NCI-H2081 (cell line): ENCODE measurements at places on chromosomes 11 and 22.

GRCh38 chr11:84224042-84224441 lies 937.9 kb upstream of the CCDC90B start:
- DNase-seq: no peak

- DNase-seq: no peak
Observed at GRCh38 chr11:8281266-8281665, 17.6 kb upstream of the LMO1 start.

GRCh38 chr11:61737131-61737530 lies 15.3 kb upstream of the MYRF start:
- DNase-seq: no peak

DNA sequence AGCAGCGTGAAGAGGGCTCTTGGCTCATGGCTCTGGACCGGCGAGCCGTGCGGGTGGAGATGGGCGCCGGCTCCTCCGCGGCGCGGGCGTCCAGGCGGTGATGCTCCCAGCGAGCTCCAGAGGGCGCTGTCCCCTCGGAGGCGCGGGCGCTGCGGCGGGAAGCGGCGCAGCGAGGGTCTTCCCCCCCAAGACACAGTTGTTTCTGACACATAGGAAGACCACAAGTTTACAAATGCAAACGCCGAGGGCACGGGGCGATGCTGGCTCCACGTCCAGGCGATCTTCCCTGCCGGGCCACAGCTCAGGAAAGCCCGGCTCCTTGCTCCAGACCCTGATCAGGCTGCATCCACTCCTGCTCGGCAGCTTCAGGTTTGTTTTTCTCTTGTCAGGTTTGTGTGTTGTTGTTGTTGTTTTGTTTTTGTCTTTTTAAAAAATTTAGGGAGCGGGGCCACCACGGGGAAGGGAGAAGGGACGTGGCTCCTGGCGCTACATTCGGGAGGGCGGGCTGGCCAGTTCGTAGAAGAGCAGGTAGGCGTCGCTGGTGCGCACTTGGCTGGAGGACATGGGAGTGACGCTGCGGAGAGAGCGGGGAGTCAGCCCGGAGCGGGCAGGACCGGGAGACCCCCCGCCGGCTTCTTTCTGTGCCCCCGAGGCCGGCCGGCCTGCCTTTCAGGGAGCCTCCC lies 10.0 kb upstream of the MFRP start:
- DNase-seq: no peak

DNA sequence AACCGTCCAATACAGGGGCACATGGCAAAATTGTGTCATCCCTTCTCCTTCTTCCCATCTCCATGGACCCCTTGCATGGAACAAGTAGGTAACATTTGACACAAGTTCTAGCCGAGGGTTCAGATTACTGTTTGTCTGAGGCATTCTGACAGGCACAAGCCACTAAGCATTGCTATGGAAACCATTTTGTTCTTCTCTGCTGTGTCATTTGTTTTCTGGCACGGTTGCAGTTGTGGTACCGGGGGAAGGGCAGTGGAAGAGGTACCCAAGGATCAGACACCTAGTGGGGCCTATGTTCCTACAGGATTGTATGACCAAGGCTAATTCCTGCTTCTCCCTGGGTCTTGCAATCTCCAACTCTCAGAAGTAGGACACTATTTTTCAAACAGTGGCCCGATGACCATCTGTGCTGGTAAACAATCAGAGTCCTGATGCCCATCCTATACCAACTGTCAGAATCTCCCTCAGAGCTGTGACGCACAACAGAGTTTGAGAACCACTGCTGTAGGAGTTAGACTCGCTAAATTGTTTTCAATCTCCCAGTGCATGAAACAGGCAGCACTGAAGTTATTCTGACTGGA lies 69.3 kb downstream of the KCNC1 start:
- no peak for DNase-seq

DNA sequence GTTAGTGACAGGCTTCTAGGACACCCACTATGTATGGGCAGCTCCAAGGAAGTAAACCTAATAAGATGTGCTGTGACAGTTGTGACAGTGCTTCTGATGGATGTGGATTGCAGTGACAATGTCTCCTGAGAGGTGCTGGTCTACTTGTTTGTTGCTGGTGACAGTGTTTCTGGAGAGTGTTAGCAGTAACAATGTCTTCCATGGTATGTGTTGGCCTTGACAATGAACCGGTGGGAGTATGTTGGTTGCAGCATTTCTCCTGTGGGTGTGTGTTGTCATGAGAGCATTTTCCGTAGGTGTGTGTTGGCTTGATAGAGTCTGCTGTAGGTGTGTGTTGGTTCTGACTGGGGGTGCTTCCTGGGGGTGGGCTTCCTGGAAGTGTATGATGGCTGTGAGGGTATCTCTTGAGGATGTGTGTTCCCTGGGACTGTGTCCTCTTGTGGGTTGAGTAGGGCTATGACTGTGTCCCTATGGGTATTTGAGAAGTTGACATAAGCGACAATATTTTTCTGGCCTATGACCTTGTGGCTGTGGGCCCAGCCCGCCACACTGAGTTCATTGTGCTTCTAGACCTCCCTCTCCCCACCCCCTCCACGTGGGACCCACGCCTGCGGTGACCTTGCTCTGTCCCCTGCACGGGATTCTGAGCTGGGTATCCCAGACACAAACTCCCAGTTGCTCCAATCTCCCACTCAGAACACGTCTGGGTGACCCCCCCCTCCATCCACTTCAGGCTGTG lies 1.2 kb downstream of the DCHS1 start:
- no peak for DNase-seq

DNA sequence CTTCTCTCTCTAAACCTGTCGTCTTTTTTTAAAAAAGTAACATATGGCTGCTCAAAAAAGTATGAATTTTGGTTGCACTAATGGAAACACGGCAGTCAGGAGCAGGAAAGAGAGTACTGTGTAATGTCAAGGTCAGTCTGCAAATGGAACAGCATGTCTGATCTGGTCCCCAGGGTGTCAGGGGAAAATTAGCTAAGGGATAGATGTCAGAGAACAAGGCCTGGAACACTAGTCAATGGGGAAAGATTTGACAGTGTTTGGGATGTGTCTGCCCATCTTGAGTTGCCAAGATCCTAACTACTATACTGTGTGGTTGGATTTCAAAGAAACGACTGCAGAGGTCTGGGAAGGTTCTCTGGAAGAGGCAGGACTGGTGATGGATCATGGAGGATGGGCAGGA lies 65.7 kb upstream of the PHOX2A start:
- DNase-seq: no peak

DNA sequence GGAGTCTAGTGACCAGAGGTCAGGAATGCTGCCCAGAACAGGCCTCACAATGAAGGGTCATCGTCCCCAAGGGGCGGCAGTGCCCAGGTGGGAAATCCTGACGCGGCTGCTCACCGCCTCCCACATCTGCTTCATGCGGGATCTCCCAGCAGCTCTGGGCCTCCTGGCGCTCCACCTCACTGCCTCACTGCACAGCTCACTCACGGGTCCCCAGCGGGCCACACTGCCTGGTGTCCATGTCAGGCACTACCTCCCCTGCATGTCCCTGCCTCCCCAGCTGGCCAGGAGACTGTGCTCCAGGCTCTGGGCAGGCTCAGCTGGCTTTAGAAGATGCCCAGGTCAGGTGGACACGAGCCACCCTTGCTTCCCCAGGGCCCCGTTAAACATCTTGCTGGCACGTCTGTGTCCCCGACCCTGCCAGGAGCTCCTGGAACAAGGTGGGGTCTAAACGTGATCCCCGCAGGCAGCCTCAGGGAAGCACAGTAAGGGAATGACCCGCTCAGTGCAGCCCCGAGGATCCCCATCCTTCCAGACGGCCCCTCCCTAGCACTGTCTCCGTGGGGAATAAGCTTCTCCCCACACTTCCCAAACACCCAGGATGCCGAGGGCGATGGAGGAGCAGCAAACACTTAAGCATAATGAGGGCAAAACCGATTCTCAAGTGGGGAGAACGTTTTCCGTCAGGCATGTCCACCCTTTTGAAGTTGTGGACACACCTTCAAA lies 93.2 kb downstream of the TRMU start:
- no peak for DNase-seq

GRCh38 chr22:44723801-44724200 lies 21.8 kb downstream of the PRR5 start:
- DNase-seq: no peak

DNA sequence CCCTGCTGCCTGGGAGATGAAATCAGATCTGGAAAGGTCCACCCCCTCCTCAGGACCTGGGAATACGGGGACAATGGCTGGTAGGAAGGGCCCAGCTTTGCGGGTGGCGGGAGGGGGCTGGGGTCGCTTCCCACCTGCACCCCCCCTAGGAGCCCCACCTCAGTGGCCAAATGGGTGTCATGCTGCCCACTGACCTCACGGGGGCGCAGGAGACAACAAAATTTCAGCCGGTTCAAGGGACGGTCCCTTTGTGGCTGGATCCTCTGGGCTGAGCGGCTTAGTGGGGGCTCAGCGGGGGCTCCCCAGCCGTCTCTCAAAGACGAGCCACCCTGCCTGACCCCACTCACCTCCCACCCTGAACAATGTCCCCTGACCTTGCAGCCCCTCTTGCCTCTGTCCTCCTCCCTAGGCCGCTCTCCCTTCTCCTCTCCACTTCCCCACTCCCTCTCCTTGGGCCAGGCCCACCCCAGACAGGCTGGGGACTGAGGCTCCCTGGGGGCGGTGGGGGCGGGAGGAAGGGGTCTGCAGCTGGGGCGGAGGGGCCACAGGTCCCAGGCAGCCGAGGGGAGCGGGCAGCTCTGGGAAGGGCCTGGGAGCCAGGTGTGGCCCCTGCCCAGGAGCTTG lies 39.3 kb upstream of the H19 start:
- DNase-seq: no peak

DNA sequence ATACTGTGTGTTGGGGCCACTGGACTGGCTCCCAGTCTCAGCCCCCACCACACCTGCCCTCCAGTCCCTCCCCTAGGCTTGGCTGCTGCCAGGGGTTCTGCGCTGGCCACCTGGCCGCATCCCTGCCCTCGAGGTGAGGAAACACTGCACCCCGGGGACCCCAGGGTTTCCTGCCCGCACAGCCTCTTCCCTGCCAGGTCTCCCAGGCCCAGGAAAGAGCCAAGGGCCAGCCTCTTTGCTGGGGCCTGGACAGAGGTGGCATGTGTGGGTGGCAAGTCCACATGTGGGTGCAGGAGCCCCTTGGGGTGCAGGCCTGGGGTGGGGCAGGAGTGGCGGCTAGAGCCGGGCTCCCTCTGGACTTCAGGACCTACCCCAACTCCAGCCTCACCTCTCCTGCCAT lies 2.5 kb downstream of the EPS8L2 start:
- DNase-seq: no peak

- no peak for DNase-seq
Observed at GRCh38 chr11:24754406-24754805, 257.6 kb downstream of the LUZP2 start.

GRCh38 chr11:57638005-57638781 lies 11.5 kb downstream of the YPEL4 start:
- no peak for DNase-seq

GRCh38 chr11:107118025-107118720 lies 99.9 kb upstream of the GUCY1A2 start:
- DNase-seq: no peak
